H7 (cell line): ENCODE measurements at places on chromosomes 3 and 15. TPM values are rescaled to one million over a fixed set of nuclear protein-coding genes. Genes with fewer than 3 reads are reported as not detected.

DNA sequence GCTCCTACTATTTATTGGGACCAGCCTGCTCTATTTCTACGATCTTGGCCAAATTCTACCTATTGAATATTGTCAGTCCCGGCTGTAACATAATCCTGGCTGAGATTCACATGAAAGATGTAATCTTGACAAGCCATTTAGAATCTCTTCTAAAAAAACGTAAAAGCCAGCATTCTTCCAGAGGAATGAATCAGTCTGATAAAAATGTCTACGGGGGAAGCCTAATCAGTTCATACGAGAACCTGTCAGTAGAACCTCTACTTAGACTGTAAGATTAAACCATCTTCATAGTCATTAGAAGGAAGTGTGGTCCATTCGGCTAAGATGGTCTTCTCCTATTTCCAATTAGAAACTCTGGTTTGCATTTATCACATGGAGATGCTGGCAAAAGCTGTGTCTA lies 147.2 kb upstream of the WNT5A start:
- DNase-seq, result no peak

GRCh38 chr15:29089731-29090616 lies 179.6 kb downstream of the NSMCE3 start:
- DNase-seq, result peak; percentile 75

DNA sequence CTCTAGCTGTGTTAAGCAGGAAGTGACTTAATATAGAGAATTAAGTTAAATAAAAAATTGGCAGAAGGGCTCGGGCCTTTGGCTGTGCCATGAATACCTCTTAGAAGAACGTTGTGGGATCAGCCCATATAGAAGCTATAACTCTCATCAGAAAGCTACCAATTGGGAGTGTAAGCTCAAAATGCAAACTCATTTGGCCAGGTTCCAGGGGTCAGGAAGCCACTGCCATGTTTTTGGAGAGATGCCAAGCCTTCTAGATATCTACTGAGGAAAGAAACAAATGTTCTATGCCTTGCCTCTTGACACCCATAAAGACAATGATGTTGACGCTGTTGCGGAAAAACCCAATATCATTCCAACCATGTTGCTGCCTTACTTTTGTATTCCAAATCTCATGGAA lies 475.2 kb upstream of the TGFBR2 start:
- DNase-seq, result no peak

DNA sequence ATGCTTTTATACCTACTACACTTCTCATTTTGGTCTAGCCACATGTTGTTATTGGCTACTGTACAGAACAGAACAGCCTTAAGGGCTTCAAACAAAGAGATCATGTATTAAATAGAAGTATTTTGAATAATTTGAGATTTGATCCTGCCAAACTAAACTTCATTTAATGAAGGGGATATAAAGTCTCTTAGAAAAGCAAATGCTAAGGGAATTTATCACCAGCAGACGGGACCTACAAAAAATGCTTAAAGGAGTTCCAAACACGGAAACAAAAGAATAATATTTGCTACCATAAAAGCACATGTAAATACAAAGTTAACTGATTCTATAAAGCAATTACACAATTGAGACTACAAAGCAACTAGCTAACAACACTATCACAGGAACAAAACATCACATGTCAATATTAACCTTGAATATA lies 23.6 kb upstream of the FMN1 start:
- DNase-seq, result no peak

DNA sequence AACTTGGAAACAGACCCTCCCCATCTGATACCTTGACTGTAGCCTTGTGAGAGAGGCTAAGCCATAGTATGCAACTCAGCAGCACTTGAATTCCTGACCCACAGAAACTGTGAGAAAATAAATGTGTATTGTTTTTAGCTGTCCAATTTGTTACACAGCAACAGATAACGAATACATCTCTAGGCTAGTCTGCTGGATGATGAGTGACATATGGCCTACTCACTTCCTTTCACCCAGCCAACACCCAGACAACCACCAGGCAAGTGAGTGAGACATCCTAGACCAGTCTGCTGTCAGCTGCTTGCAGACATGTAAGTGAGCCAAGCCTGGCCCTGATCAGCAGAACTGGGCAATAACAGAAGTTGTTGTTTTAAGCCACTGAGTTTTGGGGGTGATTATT lies 19.2 kb upstream of the SMAD6 start:
- DNase-seq, result no peak

Gene TM4SF4
- not detected in 2 replicates for total RNA-seq

GRCh38 chr15:69590201-69590710 lies 137.6 kb downstream of the RPLP1 start:
- DNase-seq, result no peak
